ENCODE measurements at places on chromosomes 2 and 18. TPM values are rescaled to one million over a fixed set of nuclear protein-coding genes. Genes with fewer than 3 reads are reported as not detected.

GRCh38 chr2:49296107-49296867 is 142.0 kb upstream of the FSHR start:
- DNase-seq = no peak

DNA sequence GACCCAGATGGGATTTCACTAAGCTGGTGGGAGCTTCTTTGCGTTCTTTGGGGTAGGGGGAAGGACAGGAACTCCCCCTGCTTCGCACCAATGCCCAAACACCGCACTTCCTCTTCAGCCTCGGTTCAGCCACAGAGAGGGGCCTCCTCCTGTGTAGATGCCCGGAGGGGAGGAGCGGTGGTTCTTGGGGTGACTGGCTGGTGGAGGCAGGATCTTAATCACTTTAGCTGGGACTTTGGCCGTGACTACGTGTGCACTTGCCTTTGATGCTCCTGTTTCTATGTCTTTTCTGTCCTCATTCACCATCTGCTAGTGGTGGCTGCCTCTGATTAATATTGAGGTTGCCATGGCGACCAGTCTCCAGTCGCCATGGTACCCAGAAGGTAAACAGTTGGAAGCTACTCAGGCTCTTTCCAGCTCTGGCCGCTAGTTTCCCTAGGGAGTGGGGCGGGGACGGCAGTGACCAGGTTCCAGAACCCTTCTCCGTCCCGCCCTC is 1.9 kb downstream of the CNGA3 start:
- DNase-seq = no peak

MC4R gene
- total RNA-seq = not detected

DNA sequence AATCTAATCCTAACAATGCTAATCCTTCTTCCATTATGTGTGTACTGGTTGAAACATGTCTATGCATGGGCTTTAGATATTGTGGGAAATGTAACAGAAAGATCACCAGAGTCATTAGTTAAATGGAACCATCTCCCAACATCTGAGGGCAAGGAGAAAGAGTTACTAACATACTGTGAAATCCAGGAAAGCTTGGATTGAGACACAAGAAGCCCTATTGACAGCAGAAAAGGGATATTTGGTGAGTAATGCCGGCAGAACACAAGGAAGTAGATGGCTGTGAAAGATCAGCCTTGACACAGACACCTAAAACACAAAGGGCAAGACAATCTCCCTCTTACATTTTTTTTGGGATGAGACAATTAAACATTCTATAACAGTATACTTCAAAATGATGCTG is 28.5 kb upstream of the LAMA1 start:
- DNase-seq = no peak

DNA sequence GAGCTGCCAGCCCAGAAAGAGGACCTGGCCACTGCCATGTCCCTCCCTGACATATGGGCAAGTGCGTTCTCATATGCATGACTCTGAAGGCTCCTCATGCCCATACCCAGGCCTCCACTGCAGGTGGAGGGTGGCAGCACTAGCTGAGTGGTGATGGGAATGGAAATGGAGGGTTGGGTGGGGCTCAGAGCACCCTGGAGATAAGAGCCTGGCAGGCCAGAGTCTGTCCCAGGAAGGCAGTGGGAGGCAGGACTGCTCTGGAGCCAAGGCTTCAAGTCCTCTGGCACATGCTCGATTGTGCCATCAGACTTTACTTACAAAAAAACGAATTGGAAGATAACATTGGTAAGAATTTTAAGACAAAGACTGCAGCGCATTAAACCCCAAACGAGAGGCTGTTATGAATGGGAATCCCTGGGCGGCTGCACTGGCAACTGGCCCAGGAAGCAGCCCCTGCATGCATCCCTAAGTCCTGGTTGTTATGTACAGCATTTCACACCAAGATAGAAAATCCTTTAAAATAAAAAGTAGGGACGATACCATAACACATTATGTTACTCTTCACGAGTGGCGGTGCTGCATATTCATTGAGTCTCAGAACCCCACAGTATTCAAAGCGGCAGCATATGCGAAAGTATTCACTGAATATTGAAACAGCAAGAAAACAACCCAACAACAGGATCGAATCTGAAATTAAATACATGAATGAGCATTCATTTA is 81.7 kb upstream of the FAM98A start:
- DNase-seq = no peak

GRCh38 chr2:74703373-74703772 is 49.3 kb downstream of the SEMA4F start:
- no peak for DNase-seq

DNA sequence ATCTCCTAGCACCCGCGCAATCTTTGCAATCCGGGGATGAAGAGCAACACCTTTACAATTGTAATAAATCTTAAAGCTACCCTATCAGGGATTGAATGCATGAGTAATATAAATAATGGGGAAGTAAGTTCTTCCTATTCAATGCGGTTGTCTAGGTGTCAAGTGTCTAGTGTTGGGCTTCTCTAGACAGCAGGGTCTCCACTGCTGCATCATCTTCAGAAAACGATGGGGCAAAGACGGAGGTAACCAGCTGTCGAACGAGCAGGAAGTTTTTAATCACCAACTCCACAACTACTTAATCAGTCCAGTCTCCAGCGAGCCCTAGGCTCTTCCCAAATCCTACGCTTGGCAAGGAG is 573 bp downstream of the STAM2 start:
- DNase-seq = no peak

- no peak for DNase-seq
Observed at GRCh38 chr2:216389570-216389969, 17.3 kb upstream of the MARCHF4 start.

ACMSD gene
- total RNA-seq = not detected

- no peak for DNase-seq
Observed at GRCh38 chr18:7766346-7766745, 199.2 kb downstream of the PTPRM start.

DNA sequence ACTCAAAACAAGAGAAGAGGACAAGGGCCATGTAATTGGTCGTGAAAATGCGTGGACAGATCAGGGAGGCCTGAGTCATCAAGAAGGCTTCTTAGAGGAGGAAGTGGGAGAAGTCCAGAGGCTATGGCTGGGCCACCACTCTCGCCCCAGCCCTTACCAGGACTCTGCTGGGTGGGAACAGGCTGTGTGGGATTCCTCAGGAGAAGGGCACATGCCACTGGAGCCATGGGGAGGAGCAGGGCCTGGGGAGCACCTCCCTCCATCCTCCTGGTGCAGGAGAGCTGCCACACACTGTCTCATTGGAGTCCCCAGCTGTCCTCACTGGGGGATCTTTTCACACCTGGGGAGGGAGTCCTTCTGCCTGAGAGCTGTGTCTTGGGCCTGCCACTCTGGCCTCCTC is 9.4 kb upstream of the RALB start:
- DNase-seq = no peak

All from ureter (tissue), 1 donor.